ENCODE measurements at places on chromosomes 11 and 22.

GRCh38 chr11:10208131-10208575 is 85.9 kb downstream of the SBF2 start:
- DNase-seq = peak; percentile 69

- DNase-seq = no peak
Observed at GRCh38 chr11:92300876-92301275, 76.3 kb downstream of the FAT3 start.

DNA sequence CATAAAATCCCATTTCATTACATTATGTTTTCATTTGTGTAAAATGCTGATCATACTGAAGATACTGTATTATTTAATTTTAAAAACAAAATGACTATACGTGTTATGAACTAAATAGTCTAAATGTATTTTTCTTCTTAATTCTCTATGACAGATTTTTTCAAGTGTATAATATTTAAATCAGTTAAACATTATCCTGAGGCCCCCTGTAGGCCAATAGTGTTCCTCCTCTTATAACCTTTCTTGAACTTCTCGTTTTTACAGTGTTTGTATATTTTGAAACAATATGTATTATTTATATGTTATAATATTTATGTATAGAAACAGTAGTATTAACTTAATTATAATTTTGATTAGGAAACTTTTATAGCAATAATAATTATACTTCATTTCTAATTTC is 151.1 kb upstream of the CHORDC1 start:
- no peak for DNase-seq

- no peak for DNase-seq
Observed at GRCh38 chr22:33891455-33891854, 28.8 kb downstream of the LARGE1 start.

DNA sequence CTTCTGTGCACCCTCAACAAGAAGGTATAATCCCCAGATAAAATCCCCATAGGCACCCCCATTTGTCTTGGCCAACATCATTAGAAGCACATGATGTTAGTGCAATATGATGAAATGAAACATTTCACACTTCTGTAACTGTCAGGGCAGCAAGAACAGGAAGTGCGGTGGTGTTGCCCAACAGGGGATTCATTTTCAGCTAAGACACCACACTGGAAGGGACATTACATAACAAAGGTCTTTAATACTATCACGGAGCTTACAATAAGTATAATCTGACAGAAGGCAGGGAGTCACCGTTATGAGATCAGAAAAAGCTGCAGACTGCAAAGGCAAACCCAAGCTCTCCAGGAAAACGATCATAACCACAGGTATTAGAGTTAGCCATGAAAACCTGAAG is 2.0 kb downstream of the OR52W1 start:
- no peak for DNase-seq

DNA sequence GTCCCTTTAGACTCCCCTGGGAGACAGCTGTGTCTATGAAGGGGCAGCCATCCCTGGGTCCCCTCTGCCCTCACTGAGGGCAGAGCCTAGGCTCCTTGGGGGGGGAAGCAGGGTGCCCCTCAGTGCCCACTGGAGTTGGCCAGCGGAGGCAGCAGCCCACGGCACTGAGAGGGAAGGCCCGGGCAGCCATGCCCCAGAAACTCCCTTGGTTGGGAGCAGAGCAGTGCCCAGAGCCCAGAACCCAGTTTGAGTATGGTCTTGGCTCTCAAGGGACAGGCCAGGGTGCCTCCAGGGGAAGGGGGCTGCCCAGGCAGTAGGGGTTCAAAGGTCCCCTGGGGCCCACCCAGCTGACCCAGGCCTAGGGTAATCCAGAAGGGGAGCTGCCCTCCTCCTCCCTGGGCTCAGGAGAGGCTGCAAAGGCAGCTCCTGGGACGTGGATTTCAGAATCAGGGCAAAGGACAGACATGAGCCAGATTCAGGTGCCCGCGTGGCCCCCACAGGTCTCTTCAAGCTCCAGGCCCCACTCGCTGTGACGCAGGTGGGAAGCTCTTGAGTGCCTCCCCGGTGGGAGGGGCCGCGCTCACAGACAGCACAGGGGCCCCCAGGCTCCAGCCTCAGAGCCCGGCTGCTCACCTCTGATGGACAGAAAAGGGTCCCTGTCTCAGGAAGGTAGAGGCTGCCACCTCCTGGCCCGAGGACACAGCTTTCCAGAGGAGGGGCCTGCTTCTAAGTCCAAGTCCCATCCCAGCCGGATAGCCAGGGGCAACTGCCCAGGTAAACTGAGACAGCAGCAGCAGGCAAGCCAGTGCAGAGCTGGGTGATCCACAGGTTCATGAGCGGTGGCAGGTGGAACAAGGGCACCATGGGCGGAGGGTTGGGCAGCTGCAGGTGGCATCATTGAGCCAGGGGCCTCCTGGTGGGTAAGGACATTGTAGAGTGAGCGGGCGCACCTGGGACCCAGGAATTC is 2.6 kb downstream of the C11orf21 start:
- no peak for DNase-seq

GRCh38 chr11:62603072-62603408 is 1.4 kb upstream of the MTA2 start:
- no peak for DNase-seq

All from astrocyte of the spinal cord (primary cell).